ENCODE measurements at places on chromosomes 7 and 10. TPM values are rescaled to one million over a fixed set of nuclear protein-coding genes. Genes with fewer than 3 reads are reported as not detected.

GRCh38 chr10:95850791-95851190 is 57.0 kb upstream of the CC2D2B start:
- no peak for DNase-seq

- DNase-seq: no peak
These were observed 123.0 kb upstream of the TCF7L2 start for GRCh38 chr10:112827086-112827485.

NME8 gene
- total RNA-seq: 2.7 TPM

CAPZA2 gene
- 87.9 TPM for total RNA-seq

DNA sequence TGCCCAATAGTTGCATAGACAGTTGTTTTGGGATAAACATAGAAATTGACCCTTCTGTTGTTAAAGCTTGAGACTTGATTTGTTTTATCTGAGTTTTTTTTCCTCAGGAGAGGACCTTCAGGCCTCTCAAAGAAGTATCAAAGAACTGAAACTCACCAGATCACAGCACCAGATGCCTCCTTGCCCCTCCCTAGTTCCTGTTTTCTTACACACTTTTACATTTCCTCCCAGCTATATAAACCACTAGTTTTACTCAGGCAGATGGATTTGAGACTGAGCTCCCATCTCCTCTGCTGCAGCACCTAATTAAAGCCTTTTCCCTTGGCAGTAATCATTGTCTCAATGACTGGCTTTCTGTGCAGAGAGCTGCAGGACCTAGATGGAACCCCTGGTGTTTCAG is 150.6 kb upstream of the NRG3 start:
- no peak for DNase-seq

GRCh38 chr7:55109404-55110167 is 90.8 kb downstream of the EGFR start:
- no peak for DNase-seq

GRCh38 chr10:122561212-122561611 is 658 bp downstream of the DMBT1 start:
- DNase-seq: no peak

AGFG2 gene
- 23.2 TPM for total RNA-seq

DNA sequence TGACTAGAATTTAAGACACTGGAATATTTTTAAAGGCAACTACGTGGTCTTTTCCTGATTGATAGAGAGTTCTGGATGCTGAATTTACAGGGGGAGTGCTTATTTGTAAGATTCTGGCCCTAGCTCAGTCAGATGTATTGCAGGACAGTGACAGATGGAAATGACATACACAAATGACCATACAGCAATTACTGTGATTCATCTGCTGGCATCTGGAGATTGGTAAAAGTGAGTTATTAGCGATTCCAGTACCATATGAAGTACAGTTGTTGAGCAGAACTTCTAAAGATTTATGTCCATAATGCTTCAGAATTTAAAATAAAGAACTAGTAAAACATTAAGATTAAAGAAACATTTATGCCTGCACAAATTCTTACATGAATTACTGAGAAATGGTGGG is 243.2 kb downstream of the CRPPA start:
- no peak for DNase-seq

GRCh38 chr10:70267161-70267933 is 16.5 kb downstream of the NPFFR1 start:
- DNase-seq: no peak

DNA sequence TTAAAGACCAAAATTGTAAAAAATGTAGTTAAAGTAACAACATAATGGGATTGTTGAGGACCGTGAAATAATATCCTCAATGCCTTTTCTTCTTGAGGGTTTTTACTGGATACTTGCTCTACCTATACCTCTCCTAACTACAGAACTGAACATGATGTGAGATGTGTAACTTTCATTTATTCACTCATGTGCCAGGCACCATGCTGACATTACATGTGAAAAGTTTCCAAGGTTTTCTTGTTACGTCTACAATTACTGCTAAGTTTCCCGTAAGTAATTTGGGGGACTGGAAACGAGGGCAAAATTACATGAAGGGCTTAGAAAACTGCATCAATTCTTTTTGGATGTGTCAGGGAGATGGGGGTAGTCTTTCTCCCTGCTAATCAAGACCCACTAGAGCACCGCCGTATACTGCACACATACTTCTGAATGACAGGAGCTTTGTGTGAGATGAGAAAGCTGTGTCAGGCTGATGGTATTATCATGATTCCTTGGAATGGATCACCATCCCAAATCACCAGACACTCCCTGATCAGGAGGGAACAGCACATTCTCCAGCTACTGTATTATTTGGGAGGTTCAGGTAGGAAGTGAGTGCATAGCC is 41.8 kb downstream of the PTPRZ1 start:
- DNase-seq: no peak

DNA sequence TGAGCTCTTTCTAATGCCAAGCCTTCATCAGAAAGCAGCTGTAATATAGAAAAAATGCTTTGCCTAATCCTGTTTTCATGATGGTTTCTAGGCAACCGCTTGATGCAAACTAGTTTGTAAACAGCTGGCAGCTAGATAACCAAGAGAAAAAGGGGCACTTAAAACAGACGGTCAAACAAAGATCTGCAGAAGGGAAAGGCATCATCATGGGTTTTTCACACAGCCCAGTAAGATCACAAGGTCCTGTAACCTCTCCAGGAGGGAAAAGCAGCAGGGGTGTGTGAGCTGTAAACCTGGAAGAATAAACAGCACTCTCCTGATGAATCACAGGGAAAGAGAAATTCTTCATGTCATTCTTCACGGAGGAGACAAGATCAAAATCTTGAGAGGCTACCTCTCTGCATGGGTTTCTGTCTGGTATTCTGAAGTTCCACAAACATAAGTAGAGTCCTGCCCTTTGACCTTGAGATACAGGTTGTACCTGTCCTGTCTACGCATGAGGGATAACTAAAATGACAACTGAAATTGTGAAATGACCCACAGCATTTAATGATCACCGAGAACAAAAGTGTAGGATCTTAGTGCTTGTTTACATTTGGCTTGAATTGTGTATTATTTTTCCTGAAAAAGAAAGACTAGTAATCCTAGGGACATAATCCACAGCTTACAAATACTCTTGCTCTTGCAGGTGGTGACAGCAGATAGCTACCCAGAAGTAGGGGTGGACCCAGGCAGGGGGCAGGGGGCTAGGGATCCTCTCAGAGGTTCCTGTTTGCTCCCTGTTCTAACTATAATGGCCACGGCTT is 48.0 kb downstream of the CREB3L2 start:
- no peak for DNase-seq

DNA sequence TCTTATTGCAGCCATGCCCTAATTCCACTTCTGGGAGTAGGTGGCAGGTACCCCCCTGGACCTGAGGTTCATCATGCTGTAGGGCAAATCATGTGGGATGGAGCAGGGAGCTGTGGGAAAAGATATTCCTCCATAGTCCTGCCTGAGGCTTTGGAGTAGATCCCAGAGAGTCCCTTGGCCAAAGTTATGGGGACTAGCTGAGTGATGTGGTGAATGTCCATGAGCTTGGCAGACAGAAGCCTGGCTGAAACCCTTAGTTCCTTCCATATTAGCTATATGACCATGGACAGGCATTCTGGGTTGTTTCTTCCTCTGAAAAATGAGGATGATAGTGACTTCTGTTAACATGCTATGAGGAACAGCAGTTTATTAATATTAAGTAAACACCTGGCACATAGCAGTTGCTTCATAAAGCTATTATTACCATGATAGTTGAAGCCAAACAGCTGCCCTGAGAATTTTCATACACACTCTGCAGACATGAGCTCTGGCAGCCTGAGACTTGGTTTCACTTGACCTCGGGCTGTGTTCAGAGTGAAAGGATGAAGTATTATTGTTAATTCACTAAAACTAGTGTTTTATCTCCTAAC is 15.0 kb upstream of the IMPDH1 start:
- DNase-seq: no peak

GRCh38 chr10:3625959-3626751 is 158.9 kb downstream of the KLF6 start:
- DNase-seq: no peak

- no peak for DNase-seq
These were observed 157.6 kb downstream of the RPS24 start for GRCh38 chr10:78191301-78191700.

DNA sequence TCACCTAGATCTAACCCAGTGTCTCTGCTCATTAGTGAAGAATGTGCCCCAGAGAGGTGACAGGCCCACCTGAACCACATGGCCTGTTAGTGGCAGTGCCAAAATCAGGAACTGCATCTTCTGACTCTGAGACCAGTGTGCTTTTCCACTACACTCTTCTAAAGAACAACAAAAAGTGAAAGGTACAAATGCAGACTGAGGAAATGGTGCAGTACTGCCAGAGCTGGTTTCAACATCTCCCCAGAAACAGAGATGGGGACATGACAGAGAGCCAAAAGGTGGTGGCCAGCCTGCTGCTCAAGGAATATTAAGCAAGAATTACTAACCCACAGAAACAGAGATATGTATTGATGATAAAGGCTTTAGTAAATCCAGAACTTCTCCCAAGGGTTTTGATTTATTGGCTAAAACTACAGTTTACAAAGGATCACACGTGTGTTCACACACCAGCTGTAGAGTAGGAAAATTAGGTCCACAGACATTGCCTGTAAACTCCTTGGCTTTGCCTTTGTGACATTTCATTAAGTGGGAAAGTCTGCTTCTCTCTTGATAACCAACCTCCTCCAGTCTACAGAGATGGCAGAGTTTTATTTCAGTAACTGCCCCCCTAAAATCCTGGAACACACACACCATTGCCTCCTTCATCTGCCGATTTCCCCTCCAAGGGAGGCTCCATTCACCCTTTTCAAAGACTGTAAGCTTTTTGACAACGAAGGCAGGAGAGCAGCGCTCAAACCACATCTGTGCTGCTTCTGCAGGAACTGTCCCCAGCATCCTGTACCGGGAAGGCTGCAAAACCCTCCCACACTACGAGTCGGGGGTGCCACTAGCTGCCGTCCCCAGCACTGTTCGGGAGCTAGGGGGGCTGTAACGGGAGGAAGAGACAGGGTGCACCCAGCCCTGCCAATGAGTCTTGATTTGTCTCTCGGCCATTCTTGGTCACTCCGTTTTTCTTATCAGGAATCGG is 29.8 kb downstream of the GSDME start:
- no peak for DNase-seq

PTF1A gene
- not detected for total RNA-seq

- no peak for DNase-seq
These were observed 11.8 kb upstream of the SLC13A1 start for GRCh38 chr7:123211545-123211944.

DNA sequence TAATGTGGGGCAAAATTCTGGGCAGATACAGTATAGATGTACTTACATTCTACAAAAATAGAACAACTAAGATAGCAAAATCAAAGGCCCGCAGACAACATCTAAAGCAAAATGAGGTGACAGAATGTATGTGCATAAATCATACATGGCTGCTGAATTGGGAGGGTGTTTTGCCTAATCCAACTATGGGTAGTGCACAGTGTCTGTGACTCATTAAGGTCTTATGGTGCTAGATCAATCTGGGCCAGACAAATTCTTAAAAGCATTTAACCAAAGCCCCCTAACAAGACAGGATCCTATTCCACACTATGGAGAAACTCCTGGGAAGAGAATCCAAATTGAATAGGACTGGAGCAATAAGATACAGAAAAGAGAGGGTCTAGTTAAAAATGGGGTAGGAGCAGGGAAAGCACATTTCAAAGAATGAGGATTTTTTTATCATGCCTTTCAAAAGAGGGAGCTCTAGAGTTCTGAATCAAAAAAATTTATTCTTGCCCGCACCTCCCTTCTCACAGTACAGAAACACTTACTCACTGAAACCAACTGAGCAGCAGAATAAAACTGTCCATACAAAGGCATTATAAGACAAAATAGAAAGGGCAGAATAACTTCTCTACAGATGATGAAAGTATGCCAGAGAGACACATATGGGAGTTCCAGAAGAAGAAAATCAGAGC is 181.3 kb downstream of the RNLS start:
- DNase-seq: no peak

DNA sequence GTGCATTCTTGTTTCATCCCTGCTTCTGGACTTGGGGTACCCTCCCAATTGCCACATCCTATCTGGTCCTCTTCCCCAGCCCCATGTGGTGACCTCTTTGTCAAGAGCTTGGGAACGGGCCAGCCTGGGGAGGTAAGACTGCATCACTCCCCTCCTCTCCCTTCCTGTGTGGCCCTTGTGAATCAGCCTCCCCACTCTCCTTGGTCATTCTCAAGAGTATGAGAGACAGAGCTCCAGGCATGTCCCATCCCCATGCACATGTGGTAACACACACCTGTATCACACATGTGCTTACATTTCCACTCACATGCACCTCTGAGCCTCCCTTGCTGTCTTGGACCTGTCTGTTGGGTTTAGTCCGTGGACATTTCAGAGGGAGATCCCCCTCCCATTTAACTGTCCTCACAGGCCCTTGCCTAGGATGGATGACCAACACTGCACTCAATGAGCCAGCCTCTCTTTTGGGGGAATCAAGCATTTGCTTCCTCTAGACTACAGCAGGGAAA is 2.6 kb downstream of the MRPL43 start:
- no peak for DNase-seq

DNA sequence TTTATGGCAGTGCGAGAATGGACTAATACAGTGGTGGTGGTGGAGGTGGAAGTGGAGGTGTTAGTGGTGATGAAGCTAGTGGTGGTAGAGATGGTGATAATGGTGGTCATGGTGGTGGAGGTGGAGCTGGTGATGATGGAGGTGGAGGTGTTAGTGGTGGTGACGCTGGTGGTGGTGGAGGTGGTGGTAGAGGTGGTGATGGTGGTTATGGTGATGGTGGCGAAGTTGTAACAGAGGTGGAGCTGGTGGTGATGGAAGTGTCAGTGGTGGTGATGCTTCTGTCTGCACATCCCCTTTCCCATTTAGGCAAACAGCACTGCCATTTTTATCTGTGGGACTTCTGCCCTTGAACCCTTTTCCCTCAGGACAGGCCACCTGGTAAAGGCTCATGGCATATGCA is 7.4 kb upstream of the PTPRN2 start:
- no peak for DNase-seq

DNA sequence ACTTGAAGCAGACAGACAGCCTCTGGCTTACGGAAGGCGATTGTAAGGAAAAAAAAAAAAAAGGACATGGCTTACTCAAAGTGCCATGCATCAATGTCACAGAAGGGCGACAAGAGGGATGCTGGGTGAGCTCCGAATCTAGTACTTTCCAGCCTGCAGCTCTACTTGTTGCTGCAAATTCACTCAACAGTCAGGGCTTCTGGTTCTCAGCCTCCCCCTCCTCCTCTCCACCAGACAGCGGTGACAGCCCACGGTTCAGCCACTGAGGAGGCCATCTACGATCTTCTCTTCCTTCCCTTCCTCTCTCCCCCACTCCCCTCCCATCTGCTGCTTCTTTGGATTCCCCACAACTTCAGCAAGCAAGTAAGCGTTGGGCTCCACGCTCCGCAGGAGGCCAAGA is 63.5 kb downstream of the PRKAG2 start:
- DNase-seq: no peak

C1QL3 gene
- not detected for total RNA-seq

AKR1C8 gene
- total RNA-seq: 0.88 TPM

GRCh38 chr10:72477463-72477862 is 122.7 kb upstream of the DNAJB12 start:
- DNase-seq: no peak

ZNF239 gene
- 2.3 TPM for total RNA-seq

GRCh38 chr10:88186335-88186734 is 322.9 kb downstream of the PTEN start:
- no peak for DNase-seq
